ENCODE measurements at places on chromosomes 12 and 14. TPM values are rescaled to one million over a fixed set of nuclear protein-coding genes. Genes with fewer than 3 reads are reported as not detected.

GRCh38 chr14:54933006-54933405 is 30.4 kb upstream of the GCH1 start:
- DNase-seq, result no peak

- DNase-seq, result no peak
Observed at GRCh38 chr12:76186131-76186906, 101.8 kb upstream of the NAP1L1 start.

DNA sequence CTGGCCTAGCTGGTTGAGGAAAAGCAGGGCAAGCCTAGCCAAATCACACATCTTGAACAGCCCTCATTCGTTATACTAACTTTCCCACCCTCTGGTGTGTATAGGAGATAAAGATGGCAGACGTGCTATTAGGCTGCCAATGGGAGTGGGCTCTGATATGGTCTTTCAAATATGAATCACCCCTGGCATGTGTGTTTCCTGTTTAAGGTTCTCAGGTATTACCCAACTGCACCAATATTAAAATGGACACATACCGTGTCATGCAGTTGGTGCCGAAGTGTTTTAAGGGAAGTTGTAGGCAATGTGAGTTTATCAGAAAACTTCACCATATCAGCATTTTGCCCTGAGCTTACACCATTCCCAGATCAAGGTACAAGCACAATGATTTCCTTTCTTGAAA is 33.4 kb downstream of the CHST11 start:
- no peak for DNase-seq

Gene METTL25
- total RNA-seq, result 65.6 TPM
